Cerebellar nuclear complex (tissue), 1 donor: ENCODE measurements at places on chromosomes 5 and 9.

GRCh38 chr9:122332644-122333043 is 38.2 kb upstream of the PTGS1 start:
- no peak for DNase-seq

GRCh38 chr9:73116880-73117279 is 34.8 kb upstream of the ANXA1 start:
- DNase-seq: no peak

DNA sequence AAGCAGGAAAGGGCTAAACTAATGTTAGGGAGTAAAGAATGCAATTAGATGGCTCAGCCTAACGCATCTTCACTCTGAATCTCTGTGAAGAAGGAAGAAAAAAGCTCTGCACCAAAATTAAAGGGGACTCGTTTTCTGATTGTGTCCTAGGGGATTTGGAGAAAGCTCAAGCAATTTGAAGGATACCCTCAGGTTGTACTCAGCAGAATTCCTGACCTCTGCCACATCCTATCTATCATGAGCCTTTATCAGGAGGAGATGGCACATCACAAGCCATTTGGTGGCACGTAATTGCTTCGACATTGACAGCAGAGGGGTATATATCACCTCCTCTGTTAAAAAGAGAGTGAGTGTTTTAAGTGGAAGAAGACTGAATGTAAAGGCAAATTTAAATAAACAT is 32.2 kb upstream of the EBF1 start:
- no peak for DNase-seq

GRCh38 chr9:109556061-109556460 is 58.0 kb upstream of the PTPN3 start:
- DNase-seq: no peak

DNA sequence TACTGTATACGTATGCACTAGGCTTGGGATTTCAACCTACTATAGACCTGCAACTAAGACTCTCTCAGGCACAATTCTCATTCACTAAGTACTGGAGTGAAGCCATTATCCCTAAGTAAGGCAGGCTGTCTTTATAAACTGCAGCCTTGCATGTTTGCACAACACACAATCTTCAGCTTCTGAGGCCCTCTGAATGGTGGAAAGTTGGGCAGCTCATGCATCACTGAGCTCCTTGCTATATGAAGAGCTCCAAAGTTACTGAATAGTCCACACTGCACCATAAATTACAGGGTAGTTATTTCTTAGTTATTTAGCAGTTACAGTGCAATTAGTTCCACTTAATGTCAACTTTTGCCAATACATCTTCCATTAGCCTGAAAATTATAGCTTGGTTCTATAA is 384.6 kb downstream of the BRINP1 start:
- DNase-seq: no peak
